NCI-H1436 treated with DMSO at 0.1 percent for 48 hours (cell line): ENCODE measurements at places on chromosomes 1 and 21.
A peak's percentile ranks its signal among the peaks of the same experiment; 100 is the strongest.

DNA sequence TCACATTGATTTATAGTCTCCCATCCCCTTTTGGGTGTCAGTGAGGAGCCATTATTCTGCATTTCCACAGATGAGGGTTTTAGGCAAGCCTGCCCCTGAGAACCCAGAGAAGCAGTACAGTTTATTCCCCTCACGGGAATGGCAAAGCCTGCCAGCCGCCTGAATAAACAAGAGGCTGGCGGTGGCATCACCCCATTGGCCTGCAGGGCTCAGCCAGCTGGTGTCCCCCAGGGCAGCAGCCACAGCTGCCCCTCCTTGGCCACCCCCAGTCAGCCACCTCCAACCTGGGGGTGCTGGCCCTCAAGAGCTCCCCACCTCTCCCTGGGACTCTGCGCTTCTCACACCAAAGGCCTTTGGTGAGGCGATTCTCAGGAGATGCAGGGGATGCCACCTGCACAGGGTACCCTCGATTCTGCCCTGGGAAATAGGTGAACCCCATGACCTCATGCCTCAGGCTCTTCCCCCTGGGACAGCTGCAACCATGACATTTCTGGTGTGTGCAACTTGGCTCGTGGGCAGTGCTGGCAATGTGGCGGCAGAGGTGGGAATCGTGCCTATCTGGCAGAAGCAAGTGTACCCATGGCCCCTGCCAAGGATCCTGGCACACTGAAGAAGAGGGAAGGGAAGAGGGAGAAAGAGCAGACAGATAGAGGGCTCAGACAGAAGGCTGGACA is 14.0 kb downstream of the OLFML2B start:
- no peak for DNase-seq

- DNase-seq, result no peak
Observed at GRCh38 chr1:162631546-162632191, 595 bp upstream of the DDR2 start.

- no peak for DNase-seq
Observed at GRCh38 chr1:97610748-97611147, 310.1 kb downstream of the DPYD start.

GRCh38 chr1:177256153-177257075 is 85.7 kb downstream of the BRINP2 start:
- DNase-seq, result no peak

DNA sequence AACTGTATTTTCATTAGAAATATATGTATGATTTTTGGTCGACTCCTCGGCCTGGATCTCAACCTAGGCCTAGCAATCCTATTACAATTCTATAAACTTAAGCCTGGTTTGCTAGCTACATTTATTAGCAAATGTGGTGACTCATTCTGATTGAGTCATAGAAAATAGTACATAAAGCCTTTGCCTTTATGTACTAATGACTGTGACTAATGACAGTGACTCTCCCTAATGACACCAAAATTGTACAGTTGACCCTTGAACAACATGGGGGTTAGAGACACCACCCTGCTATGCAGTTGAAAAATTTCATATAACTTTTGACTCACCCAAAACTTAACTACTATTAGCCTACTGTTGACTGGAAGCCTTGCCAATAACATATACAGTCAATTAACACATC is 78.9 kb downstream of the CLEC20A start:
- no peak for DNase-seq

- peak; percentile 80 for DNase-seq
Observed at GRCh38 chr1:228867951-228868730, 132.9 kb downstream of the RHOU start.

DNA sequence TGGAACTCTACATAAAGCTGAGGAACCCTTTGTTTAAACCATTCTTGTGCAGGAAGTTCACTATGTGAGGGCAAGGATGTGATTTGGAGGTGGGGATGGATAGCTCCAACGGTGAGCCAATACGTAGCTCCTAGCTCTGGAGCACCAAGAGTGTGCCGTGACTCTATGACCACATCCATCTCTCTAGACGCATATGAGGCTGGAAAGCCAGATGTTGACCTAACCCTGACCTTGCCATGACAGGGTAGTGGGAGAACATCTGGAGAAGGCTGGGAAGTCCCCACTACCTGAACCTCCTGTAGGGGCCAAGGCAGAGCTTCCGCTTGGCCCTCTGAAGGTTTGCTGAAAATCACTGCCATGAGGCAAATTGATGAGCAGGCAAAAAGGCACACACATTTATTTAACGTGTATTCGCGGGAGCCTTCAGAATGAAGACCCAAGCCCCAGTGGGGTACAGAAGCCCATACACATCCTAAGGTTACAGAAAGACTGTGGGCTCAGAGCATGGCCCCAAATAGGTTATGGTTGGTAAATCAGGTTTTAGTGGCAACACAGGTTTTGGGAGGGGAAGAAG is 43.4 kb downstream of the EIF2D start:
- DNase-seq, result no peak

DNA sequence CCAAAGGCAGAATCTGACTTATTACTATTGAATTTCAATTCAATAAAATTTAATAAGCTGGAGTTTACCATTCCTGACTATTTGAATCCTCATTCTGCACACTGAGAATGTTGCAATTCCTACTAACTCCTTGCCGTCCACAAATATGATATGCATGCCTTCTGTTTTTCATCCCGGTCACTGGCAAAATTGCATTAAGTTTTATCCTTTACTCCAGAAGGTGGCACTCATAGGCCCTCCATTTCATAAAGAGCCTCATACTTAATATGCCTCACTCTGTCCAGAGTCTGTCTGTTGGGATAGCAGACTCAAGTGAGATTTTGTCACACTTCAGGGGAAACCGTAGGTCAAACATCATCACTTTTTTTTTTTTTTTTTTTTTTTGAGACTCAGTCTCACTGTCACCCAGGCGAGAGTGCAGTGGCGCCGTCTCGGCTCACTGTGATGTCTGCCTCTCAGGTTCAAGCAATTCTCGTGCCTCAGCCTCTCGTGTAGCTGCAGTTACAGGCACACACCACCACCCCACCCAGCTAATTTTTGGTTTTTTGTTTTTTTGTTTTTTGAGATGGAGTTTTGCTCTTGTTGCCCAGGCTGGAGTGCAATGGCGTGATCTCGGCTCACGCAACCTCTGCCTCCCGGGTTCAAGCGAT is 27.3 kb downstream of the F11R start:
- no peak for DNase-seq

- DNase-seq, result no peak
Observed at GRCh38 chr1:67618285-67619018, 66.5 kb upstream of the GADD45A start.

DNA sequence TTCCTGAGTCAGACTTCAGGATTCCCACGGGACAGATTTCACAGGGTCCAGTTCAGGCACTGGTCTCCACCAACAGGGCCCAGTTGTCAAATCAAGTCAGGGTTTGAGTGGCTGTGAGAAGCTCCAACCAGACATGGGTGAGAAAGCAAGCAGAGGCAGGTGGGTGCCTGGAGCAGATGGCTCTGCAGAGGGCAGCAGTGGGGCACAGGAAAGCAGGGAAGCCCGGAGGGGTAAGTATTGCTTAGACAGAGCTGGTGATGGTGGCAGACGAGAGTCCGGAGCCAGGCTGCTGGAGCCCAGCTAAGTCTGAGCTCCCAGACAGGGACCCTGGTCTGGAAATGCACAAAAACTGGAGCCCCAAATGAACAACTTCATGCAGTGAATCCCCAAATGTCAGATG is 40.4 kb downstream of the RIMS3 start:
- no peak for DNase-seq

DNA sequence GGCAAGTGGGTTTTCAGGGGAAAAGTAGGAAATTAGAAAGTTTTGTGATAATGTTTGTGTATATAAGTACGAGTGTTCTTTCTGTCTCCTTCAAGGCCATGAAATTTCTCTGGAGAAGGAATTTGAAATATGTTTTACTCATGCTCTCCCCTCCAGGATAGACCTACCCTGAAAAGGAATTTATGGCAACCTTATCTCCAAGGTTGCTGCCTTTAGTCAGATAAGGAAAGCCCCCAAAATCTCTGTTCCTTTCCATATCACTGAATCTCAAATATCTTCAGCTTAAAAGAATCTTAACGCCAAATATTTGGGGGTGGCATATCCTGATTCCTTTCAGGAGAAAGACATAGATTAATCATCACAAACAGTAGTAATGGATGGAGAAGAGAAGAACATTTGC is 499 bp upstream of the C4BPB start:
- no peak for DNase-seq

- no peak for DNase-seq
Observed at GRCh38 chr1:242023805-242024204, 24.9 kb upstream of the MAP1LC3C start.

GRCh38 chr1:27971674-27972073 is 11.9 kb downstream of the XKR8 start:
- no peak for DNase-seq

- DNase-seq, result no peak
Observed at GRCh38 chr1:92458146-92458545, 28.6 kb downstream of the GFI1 start.

GRCh38 chr1:17168091-17168876 is 36.6 kb upstream of the PADI1 start:
- no peak for DNase-seq

DNA sequence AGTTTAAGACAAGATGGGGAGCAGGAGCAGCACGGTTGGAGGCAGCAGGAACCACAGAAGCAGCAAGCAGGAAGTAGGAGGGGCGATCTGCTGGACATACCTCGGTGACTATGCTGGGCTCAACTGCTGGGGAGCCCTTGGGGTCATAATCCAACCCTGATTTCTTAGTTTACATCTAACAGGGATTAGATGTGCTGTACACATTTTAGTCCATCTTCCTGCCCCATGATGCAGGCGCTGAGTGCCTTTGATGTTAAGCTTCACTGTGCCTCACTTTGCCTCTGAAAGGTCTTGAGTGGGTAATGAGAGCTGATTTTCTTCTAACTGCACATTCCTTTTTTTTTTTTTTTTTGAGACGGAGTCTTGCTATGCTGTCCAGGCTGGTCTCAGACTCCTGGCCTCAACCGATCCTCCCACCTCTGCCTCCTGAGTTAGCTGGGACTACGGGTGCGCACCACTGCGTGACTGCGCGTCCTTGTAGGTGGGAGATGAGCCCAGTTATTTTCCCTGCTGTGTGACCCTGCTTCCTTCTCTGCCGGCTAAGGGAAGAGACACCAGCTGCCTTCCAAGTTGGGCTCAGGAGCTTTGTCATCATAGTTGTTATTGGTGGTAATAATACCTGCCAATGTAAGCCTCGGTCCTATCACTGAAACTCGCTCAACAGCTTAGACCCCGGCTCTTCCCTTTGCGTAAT is 1.1 kb upstream of the RCAN3 start:
- no peak for DNase-seq

DNA sequence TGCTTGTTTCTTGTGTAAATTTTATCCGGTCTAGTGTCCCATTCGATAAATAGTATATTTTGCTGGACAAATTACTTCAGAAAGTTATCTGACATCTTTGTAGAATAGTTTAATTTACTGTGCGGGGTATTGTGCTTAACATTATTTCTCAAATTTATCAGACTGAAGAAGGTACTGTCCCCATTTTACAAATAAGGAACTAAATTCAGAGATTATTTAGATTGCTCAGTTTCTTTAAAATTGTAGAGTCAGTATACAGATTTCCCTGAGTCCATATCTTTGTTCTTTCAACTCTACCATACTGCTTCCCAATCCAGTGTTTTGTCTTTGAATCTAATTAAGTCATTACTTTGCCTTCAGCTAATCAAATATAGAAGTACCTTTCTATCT is 6.4 kb downstream of the ATP5PB start:
- DNase-seq, result no peak

- no peak for DNase-seq
Observed at GRCh38 chr1:36927826-36928225, 106.5 kb downstream of the GRIK3 start.

GRCh38 chr1:95068956-95069709 is 3.6 kb downstream of the ALG14 start:
- DNase-seq, result no peak

DNA sequence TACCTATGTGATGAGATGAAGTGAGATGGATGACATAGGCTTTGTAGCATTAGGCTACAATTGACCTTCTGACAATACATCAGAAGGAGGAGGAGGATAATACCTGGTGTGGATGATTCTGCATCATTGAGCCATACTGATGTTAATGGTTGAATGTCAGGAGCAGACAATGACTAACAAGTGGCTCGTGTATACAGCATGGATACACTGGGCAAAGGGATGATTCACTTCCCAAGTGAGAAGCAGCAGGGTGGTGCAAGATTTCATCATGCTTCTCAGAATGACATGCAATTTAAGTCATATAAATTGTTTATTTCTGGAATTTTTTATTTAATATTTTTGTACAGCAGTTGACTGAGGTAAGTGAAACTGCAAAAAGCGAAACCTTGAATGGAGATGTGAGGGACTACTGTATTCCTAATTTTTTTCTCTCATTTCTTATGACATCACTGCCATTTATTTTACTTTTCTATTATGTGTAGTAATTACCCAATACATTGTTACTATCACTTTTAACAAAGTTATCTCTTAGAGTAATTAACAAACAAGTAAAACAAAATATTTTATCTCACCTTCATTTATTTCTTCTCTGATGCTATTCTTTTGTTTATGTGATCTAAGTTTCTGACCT is 34.4 kb upstream of the COP1 start:
- DNase-seq, result no peak

DNA sequence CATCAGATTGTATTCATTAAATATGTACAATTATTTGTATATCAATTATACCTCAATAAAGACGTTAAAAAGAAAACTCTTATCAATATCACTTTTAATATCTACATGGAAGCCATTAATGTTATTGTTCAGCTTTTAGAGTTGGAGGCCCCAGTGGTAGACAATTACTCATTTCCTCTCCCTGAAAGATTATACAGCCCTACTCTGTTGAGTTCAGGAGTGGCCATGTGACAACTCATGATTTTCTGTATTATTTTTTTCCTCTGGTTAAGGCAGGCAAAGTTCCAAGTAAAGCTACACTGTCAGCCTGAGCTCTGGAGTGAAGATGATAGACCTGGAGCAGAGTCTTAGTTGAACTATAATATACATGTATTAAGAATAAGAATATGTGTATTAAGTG is 247.9 kb upstream of the B3GALT2 start:
- DNase-seq, result no peak

- DNase-seq, result no peak
Observed at GRCh38 chr1:200916681-200917080, 22.0 kb downstream of the INAVA start.

- no peak for DNase-seq
Observed at GRCh38 chr1:154006136-154006535, 15.6 kb downstream of the RPS27 start.

GRCh38 chr1:203082571-203083462 is 3.0 kb downstream of the MYOG start:
- no peak for DNase-seq
